ENCODE measurements at places on chromosomes 16 and 17.

DNA sequence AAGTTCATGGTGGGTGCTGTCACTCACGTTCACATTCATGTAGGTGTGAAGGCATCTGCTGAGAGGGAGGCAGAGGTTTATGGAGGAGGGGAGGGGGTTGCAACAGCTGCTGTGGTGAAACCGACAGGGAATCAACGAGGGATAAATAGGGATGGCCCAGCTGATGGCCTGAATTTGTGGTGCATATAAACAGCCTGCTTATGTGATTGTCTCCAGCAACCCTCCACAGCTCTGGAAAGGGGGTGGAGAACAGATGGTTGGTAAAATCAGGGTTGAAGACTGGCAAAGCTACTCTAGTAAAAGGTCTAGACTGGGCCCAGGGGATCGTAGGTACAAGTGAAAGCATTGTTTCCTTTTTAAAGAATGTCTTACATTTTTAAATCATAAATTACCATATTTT is 53.7 kb downstream of the IQCK start:
- no peak for DNase-seq

DNA sequence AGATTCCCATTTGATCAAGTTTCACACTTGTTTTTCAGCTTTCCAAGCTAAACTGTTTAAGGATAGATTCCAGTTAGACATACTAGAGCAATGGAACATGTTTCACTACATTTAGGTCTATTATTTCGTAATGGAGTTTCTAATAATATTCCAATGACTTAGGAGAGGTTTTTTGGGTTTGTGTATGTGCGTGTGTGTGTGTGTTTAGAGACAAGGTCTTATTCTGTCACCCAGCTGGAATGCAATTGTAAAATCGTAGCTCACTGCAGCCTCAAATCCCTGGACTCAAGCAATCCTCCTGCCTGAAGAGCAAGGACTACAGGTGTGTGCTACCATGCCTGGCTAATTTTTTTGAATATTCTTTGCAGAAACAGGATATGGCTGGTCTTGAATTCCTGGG is 426.3 kb downstream of the ZFHX3 start:
- DNase-seq = no peak

GRCh38 chr16:68973611-68974120 is 130.3 kb downstream of the TANGO6 start:
- no peak for DNase-seq

DNA sequence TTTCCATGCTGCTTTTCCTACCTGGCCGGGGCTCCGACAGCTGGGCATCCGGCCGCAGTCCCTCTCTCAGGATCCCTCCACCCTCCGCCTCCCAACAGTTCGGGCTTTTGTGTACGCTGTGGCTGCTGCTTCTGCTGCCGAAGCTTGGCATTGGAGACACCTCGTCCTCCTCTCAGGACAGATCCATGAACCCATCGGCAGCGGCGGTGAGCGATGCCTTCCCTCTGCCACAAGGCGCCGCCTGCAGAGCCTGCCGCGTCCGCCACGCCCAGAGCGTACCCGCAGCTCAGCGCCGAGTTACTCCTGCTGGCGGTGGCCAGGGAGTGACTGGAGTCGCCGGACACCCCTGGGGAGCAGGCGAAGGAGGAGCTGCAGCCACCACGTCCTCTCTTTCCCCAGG is 2032.8 kb downstream of the TP53TG3F start:
- DNase-seq = no peak

DNA sequence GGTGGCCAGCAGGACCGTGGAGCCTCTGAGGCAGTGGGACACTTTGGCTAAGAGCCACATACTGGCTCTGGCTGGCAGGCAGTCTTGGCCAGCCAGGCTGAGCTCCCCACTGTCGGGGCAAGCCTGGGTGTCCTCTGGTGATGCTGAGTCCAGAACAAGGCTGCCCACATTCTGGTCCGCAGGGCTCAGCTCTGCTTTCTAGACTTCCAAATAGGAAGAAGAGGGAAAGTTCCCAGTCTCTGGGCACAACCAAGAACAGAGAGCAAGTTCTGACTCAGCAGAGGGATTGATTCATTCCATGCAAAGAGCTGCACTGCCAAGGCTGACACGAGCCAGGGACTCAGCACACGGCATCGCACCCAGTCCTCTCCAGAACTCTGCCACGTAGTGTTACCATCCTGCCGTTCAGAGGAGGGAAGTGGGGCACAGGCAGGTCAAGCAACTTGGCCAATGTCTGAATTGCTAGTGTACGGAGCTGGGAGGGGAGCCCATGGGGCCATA is 58.9 kb downstream of the NOS2 start:
- DNase-seq = no peak

GRCh38 chr16:23319861-23320615 is 17.9 kb downstream of the SCNN1B start:
- no peak for DNase-seq

GRCh38 chr17:60293580-60294335 is 98.2 kb downstream of the USP32 start:
- no peak for DNase-seq

DNA sequence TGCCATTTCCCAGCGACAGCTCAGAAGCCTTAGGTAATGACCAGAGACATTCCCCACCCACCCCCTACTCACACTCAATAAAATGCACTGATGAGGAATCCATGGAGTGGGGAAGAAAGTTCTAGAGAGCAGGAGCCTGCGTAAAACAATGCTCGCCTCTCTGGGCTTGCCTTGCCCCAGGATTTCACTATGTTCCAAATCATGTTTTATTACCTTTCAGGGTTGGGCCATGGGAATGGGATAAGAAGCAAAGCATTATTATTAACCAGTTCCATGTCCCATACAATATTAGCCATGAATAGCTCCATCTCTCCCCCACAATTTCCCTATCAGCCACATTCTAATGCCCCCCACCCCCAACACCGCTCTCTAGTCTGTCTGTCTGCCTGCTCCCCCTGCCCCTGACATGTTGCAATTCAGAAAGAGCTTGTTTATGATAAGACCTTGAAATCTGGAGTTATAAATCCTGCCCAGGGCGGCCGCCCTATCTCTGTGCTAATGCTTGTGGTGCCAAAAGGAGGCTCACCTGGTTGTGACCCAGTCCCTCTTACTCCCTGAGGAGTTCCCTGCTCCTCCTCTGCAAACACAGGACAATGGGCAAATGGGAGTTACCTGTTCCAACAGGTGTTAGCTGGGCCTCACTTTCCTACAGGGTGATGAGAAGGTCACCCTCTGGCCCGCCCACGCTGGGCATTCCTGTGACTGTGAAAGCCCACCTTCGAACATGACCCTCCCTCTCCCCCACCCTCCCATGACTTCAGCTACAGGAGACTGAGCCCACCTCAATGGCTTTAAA is 28.0 kb upstream of the DDX52 start:
- DNase-seq = no peak

DNA sequence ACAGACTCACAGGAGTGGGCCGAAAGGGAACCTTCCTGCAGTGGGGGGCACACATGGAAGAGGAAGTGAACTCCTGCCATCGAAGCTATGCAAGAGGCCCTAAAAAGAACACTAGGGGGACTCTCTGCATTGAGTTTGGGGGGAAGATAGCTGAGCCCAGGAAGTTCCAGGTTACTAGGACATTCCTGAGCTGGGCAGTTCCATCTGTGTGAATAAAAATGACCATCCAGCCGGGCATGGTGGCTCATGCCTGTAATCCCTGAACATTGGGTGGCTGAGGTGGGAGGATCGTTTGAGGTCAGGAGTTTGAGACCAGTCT is 211.8 kb downstream of the ZNF423 start:
- DNase-seq = no peak

- no peak for DNase-seq
Observed at GRCh38 chr16:56357765-56358322, 67.5 kb downstream of the AMFR start.

DNA sequence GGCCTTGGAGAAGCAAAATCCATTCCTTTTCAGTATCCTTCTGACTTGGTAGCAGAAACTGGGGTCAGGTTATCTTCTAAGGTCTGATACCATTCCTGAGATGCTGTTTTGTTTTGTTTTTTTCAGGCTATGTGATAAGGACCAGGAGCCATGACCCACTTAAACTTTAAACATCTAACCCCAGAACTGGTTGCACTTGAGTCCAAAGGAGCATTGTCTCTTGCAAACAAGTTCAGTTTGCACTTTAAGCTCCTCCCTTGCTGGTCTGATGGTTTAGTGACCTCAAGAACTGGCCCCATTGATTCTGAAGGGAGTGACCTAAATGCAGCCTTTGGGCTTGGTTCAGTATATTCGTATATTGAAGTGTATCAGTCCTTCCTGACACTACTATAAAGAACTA is 75.2 kb downstream of the ERCC4 start:
- DNase-seq = no peak
